ENCODE measurements at places on chromosomes 12 and 14. TPM values are rescaled to one million over a fixed set of nuclear protein-coding genes. Genes with fewer than 3 reads are reported as not detected.

DNA sequence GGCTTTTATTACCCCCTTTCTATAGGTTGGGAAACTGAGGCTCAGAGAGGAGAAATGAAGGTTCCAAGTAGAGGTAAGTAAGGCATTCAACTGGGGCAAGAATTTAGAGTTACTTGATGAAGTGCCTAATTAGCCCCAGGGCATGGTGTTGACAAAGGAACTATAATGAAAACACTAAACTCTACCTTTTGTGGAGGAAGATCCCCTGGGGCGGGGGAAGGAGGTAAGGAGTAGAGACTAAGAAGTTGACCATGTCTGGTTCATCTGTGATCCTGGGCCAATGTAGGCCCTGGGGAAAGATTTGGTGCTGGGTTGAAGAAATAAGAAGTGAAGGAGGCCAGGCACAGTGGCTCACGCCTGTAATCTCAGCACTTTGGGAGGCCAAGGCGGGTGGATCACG lies 16.2 kb upstream of the COX6A1 start:
- no peak for DNase-seq

GRCh38 chr14:70525691-70526090 lies 9.1 kb downstream of the ADAM20 start:
- no peak for DNase-seq

Gene TMED8
- total RNA-seq: 9.4 TPM

DNA sequence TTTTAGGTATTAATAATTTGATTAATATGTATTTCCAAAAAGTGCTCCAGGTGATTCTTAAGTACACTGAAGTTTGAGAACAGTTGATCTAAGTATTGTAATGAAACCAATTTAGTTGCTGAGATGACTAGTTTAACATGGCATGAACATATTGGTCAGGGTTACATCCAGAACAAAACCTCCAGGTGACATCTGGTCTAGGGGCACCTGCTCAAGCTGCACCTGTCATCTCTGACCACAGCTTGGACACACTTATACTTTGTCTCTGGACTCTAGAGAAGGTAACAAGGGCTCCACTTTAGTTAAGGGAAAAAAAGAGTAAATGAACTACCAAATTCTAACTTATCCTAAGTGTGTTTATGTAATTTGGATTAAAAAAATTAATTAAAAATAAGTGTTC lies 8.1 kb downstream of the ARID2 start:
- DNase-seq: no peak

GRCh38 chr14:28344381-28344780 lies 422.2 kb upstream of the FOXG1 start:
- DNase-seq: no peak

Gene KRT77
- total RNA-seq: 0.48 TPM

- no peak for DNase-seq
Measured at GRCh38 chr14:102902086-102902485, 20.4 kb upstream of the AMN start.

Gene CELA1
- not detected for total RNA-seq

DNA sequence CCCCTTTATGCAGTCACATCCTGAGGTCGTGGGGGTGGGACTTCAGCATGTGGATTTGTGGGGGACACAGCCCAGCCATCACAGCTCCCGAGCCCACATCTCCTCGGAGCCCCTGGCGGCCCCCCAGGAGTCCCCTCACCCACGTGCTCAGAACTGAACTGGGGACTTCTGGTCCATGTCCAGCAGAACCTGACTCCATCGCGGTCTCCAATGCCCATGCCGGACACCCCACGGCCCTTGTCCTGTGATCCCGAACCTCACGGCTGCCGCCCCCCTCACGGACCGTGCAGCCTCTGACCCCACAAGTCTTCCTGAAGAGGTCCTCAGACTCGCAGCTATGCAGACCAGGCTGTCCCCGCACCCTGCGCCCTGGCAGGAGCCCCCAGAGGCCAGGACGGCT lies 13.5 kb upstream of the FBRSL1 start:
- no peak for DNase-seq

DNA sequence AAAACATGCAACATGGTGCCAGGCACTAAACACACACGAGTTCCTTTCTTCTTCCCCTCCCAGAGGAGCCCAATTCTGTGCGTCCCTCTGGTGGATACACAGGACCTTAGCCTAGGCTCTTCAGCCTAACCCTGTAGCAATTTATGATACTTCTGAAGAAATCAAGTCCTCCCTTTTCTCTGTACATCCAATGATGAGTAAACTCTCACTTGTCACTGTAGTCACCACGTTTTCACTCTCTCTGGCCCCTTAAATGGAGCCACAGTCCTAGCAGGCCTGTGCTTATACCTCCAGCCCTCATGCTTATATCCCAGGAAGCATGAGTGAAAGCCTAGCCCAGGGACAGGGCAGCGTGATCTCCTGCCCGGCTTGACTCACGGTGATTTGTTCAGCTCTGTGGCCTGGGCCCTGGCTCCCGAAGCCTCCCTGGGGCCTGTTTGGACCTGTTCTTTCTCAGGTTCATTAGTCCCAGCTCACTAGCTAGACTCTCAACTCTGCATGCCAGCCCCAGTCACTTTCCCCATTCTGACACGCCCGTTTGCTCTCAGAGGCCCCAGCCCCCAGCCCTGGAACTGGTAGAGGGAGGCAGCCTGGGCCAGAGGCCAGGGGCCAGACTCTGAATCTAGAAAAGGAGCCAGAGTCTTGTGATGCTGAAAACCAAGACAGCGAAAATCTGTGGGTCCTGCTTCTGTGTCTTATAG lies 24.1 kb upstream of the PLEKHG3 start:
- no peak for DNase-seq

Gene KERA
- total RNA-seq: not detected

DNA sequence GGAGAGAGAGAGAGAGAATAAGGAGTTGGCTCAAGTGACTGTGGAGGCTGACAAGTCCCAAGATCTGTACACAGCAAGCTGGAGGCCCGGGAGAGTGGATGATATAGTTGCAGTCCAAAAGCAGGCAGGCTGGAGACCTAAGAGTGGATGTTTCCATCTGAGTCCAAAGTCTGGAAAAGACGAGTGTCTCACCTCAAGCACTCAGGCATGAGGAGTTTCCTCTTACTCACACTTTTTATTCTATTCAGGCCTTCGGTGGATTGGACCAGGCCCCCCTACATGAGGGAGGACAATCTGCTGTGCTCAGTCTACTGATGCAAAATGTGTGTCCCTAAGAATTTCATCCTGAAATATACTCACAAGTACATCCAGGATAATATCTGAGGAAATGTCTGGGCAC lies 484.6 kb downstream of the VRK1 start:
- no peak for DNase-seq

DNA sequence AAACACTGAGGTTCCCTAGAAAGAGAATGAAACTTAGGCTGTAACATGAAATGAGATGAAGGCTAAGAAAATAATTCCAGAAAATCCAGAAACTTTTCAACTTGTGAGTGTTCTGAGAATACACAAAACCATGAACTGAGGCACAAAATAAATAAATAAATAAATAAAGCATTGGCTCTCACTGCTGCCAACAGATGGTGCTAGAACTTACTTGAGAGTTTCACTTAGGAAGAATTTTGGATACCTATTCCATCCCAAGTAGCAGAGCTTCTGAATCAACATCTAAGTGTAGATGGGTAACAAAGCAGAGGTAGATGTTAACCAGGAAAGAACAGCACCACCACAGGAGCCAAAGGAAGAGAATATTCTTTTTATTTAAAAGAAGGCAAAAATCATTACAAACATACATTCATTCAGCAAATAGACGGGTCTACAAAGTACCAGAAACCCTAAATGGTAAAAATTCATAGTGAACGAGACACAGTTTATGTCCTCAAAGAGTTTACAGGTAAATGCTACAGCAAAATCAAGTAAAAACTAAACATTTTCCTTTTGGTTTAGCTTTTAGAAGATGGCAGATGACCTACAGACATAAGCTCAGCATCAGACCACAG lies 16.7 kb downstream of the EPS8 start:
- no peak for DNase-seq

DNA sequence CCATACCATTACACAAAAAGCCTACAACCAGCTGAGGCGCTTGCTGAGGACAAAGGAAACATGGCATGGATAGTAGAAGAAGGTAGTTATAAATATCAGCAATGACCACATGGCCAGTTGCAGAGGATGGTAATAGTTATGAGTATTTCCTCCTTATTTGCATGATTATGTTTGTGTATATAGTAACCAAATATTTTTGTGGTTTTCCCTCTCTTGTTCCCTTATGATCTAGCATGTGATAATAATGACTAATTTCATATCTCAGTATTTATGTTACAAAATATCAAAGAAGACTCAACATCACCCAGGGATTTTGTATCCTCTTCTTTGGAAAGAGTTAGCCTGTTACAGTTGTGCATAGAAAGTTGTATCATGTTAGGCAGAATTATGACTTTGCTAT lies 13.5 kb upstream of the CATSPERB start:
- no peak for DNase-seq

GRCh38 chr12:2191534-2192153 lies 138.9 kb downstream of the CACNA1C start:
- DNase-seq: no peak

GRCh38 chr14:72615451-72616121 lies 278.3 kb downstream of the DPF3 start:
- no peak for DNase-seq

DNA sequence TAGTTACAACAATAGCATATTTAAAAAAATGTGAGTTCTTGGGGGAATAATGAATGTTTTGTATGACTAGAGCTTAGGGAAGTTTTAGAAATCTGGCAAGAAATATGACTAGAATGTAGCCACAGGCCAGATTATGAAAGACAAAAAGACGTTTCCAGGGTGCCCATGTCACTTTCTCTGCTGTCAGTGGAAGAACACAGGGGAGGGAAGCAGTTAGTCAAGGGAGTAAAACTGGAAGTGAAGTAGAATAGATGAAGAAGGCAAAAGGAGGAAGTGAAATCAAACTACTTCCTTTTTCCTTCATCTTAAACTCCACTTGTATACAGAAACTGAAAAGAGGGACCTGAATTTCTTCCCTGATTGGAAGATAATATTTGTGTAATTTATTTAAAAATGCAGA lies 81.2 kb upstream of the ATP2B1 start:
- DNase-seq: no peak

DNA sequence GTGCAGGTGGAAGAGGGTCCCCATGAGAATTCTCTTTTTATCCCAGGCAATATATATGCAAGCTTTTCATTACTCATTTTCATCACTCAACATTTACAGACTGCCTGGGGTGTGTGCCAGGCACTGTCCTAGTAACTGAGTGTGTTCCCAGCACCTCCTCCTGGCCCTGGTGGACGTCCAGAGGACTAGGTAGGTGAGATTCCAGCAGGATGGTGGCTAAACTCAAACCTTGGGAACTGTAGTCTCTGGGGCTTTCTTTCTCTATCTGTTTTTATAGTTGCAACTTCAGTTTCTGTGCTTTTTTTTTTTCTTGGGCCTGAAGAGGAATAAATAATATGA lies 63.8 kb downstream of the SUSD6 start:
- no peak for DNase-seq

GRCh38 chr12:93102744-93103143 lies 173.6 kb upstream of the EEA1 start:
- no peak for DNase-seq

Gene TSHR
- total RNA-seq: 0.48 TPM

- no peak for DNase-seq
Measured at GRCh38 chr14:103727313-103727980, 11.8 kb downstream of the ZFYVE21 start.

Gene FBXO21
- total RNA-seq: 64.0 TPM

GRCh38 chr14:50835280-50835679 lies 4.3 kb upstream of the NIN start:
- DNase-seq: no peak

GRCh38 chr12:119679081-119679480 lies 11.1 kb downstream of the PRKAB1 start:
- DNase-seq: no peak

Gene KRT79
- total RNA-seq: 1.3 TPM

Gene C12orf54
- 0.64 TPM for total RNA-seq

DNA sequence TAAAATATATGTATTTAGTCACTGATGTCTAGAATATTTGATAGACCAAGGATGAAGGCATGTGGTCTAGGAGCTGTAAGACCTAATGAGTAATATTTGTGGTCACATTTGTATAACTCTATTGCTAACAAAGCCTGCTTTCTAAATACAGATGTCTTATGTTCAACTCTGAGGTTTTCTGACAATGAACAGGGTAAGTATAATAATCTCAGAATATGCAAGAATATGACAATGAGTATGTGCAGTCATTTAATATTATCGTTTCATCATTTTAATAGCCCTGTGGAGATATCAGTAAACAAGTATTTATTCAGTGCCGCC lies 389.6 kb downstream of the LRIG3 start:
- no peak for DNase-seq

- DNase-seq: no peak
Measured at GRCh38 chr12:128336204-128337070, 69.5 kb downstream of the TMEM132C start.

- DNase-seq: no peak
Measured at GRCh38 chr12:29147731-29148595, 1.1 kb upstream of the FAR2 start.

DNA sequence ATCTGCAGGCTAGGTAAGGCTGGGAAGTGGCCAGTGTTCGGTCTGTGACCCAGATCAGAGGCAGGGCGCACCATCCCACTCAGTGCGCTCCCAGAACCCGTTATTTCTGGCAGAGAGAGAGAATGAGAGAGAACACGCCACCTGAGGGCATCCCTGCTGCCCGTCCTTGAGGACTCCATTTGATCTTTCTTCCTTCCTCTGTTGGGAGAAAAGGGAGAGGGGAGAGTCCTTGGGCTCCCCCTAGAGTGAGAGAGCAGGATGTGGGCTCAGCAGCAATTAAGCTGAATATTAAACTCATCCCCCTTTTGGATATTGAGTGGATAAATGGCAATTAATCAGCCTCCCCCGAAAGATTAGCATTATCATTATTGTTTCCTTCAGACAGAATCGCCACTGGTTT lies 70.6 kb downstream of the IFT43 start:
- no peak for DNase-seq

DNA sequence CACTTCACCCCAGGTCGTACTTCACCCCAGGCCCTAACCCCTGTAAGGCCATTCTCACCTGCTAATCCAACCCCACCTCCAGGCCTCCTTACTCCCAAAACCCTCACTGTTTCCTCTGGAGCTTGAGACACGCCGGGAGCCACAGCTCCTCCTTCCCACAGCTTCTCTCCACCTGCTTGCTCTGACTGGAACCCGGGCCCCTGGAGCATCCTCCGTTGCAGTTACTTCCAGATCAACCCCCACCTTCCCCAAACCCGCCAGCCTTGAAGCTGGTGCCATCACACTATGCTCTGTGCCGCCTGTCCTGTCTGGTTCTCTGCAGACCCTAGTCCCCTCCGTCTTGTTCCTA lies 34.6 kb upstream of the PPP2R5C start:
- DNase-seq: no peak

DNA sequence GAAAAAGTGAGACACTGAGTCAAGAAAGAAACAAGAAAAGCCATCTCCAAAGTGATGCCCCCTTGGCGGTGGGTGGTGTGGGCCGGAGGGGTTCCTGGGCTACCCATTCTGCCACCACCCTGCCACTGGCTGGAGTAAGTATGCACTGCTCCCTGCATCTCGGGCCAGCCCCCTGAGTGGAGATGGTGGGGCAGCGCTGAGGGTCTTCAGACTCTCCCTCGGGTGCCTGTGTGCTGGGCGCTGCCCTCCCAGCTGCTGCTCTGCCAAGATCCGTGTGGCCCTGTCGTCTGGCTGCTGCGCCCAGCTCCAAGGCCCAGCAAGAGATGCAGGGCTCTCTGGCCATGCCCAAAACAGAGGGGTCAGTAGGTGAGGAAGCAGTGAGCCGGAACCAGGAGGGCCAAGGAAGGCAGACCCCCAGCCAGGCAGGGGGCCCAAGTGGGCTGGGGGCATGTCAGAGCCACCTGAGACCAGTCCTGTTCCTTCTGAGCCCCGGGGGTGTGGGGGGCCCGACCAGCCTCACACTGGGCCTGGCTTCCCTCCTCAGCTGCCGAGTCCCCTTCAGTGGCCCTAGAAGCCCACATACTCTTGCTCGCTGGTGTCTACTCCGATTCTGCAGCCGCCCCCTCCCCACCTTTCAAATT lies 5.2 kb downstream of the GPR132 start:
- DNase-seq: no peak

Data from breast epithelium (tissue), 4 donors.